ENCODE measurements at places on chromosomes 1 and 21. TPM values are rescaled to one million over a fixed set of nuclear protein-coding genes. Genes with fewer than 3 reads are reported as not detected.

NPHS2 gene
- total RNA-seq, result not detected

TCHHL1 gene
- total RNA-seq, result not detected

SCNM1 gene
- total RNA-seq, result 48.8 TPM

BTBD8 gene
- 0.55 TPM for total RNA-seq

GFI1 gene
- total RNA-seq, result 0.23 TPM

Measured in A549 treated with RU486 at 1 μM for 4 hours (cell line).